Activated naive CD4-positive, alpha-beta T cell treated with anti-CD3 and anti-CD28 coated beads, Interleukin-2, amount 50 U/mL, for 72 hours (primary cell): ENCODE measurements at places on chromosomes 1 and 21.

GRCh38 chr1:203072911-203073310 is 12.9 kb downstream of the MYOG start:
- no peak for DNase-seq

DNA sequence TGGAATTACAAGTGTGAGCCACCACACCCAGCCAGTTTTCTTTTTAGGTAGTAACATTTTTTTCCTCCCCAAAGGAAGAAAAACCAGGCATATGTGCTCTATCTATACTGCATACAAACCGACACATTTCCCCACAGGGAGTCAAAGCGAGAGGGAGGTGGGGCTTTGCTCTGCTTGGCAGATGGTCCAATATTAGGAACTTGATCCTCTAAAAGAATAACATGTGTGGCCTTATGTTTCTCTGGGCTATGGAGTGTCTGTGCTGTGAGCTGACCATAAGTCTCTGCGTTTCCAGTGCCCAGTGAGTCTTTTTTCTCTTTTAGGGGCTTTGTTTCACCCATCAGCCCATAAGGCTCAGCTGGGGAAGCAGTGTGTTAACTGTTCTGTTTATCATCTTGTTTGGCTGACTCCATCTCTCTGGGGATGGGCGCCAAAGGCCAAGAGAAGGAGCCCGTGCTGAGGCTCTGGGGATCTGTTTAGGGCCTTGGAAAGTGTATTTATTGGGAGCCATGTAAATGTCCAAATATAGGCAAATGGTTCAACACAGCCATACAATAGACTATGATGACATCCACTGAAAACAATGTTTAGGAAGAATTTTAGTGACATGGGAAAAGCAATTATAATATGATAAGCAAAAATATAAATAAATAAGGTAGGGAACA is 20.2 kb downstream of the LMOD1 start:
- DNase-seq, result no peak

DNA sequence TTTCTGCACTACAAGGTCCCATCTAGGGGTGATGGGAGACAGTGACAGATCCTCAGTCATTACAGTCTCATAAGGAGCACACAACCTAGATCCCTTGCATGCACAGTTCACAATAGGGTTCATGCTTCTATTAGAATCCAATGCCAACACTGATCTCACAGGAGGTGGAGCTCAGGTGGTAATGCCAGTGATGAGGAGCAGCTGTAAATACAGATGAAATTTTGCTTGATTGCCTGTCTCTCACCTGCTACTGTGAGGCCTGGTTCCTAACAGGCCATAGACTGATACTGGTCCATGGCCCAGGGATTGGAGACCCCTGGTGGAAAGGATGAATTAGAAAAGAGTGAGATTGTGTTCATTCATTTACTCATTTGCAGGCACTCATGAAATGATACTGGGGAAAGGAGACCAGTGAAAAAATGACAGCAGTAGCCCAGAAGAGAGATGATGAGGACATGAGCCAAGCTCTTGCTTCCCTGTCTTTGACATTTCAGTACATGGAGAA is 251.6 kb upstream of the DUSP10 start:
- DNase-seq, result no peak

GRCh38 chr1:209647156-209647555 is 5.1 kb downstream of the LAMB3 start:
- no peak for DNase-seq

DNA sequence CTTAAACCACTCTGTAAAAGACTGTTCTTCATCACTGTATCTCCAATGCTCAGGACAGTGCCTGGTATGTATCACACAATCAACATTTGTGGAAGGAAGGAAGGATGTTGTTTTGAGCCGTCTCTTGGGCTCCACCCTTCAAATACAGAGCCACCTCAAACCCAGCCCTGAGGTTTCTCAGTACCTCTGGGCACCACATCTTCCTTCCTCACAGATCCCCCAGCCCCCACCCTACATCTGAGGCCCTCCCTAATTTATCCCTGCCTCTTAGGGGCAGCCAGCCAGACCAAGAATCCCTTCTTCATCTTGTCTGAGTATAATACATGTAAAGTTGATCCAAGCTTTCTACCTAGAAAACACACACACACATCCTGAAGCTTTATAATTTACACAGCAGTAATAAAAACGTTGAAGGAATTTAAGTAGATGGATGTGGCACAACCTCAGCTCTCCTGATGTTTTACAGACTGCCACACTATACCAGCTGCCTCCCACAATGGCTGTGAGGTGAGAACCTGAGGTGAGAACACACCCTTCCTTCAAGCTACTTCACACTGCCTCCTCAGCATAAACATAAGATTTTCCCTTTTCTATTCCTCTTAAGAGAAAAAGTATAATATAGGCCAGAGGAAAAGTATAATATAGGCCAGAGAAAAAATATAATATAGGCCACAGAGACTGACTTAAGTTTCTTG is 48.5 kb downstream of the CDC7 start:
- DNase-seq, result no peak

DNA sequence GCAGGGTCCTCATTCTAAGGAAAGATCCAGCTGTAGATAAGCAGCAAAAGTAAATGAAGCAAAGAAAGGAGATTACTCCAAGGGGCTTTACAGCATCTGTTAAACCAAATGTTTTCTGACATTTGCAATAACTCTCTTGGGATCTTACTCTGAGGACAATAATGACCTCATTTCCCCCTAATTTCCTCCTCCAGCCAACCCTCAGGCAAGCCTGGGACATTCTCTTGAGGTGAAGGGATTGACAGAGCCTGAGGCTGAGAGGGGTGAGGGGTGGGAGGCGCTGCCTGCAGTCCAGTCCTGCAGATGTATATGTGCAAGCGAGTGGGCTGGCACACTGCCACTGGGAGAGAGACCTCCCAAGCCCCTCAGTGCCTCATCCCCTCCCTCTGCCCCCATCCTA is 40.5 kb upstream of the NEK2 start:
- DNase-seq, result no peak

DNA sequence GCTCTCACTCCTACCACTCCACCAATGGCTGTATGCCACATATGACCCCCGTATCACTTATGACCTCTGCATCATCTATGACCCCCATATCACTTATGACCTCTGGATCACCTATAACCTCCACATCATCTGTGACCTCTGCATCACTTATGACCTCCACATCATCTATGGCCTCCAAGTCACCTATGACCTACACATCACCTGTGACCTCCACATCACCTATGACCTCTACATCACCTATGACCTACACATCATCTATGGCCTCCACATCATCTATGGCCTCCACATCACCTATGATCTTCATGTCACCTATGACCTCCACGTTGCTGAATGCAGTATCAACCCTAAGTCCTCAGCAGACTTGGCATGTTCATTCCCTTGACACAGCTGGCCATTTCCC is 271.2 kb downstream of the MATN1 start:
- DNase-seq, result no peak

DNA sequence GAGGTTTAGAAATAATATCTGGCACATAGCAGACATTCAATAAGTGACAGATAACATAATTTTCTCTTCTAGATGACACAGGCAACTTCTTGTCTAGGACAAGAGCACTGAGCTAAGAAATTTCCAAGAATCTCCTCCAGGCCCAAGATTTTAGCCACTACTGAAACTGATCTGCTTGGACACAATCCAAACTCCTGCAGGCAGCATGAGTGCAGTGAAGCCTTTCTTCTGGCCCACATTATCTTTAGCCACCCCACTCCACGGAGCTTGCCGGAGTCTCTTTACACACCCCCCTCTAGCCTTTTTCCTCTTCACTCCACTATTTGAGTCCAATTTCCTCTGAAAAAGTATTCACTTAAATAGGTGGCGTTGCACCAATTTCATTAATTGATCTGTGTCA is 142.9 kb upstream of the DUSP10 start:
- no peak for DNase-seq

DNA sequence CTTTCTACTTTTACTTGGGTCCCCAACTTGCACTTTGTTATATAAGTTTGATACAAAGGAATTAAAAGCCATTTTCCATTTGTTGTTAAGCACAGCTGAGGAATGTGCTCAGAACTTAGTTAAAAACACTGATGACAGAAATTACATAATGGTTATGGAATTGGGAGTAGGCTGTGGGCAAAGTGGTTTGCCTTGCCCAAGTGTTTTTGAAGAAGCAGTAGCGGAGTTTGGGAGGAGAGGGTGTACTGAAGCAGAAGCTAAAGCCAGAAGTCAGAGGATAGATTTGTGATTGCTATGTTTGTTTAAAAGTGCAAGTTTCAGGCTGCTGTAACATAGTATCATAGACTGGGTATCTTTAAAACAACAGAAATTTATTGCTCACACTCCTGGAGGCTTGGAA is 391.8 kb downstream of the DUSP10 start:
- DNase-seq, result no peak

GRCh38 chr1:213499444-213499843 is 448.4 kb downstream of the RPS6KC1 start:
- DNase-seq, result no peak

GRCh38 chr1:225946803-225947202 is 5.8 kb upstream of the LEFTY2 start:
- no peak for DNase-seq

DNA sequence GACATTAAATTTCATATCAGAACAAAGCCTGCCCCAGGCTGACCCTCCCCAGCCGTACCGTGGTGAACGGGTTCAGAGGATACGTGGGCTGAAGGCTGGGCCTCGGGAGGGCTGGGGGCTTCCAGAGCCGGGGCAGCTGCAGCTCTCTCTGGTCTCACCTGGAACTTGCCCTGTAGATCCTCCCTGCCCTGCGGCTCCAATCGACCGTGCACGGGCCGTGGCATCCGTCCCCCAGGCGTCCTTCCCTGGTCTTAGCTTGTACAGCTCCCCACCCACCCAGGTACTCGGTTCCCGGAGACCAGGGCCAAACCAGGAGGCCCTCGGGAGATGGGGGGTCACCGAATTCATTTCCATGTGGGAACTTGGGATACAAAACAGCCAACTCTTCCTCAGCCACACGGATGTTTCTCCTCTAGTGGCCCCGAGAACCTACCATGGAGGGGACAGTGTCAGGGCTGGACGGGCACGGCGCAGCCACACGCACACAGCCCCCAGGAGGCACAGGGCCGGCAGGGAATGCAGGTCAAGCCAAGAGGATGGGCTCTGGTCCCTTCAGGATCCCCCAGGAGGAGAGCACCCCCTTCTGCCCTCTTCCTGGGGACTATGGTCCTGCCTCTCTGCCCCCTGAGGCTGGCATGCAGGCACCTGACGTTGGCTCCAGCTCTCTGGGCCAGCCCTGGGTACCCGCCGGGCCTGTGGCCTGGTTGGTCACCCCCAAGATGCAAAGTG is 3.1 kb downstream of the B3GALT6 start:
- no peak for DNase-seq

DNA sequence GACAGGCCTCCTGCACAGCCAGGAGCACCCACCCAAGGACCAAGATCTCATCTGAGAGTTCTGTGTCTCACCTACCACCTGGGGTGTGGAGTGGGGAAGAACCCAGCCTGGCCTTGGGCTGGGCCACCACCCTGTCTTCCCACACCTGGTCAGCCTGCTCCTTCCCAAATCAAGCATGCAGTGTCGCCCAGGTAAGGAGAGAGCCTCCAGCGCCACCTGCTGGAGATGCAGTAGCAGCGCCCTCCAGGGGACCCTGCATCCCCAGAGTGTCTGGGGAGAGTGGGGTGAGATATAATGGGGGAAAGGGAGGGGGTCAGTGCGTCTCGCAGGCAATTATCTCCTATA is 32.3 kb downstream of the KIAA2013 start:
- DNase-seq, result peak; percentile 83

DNA sequence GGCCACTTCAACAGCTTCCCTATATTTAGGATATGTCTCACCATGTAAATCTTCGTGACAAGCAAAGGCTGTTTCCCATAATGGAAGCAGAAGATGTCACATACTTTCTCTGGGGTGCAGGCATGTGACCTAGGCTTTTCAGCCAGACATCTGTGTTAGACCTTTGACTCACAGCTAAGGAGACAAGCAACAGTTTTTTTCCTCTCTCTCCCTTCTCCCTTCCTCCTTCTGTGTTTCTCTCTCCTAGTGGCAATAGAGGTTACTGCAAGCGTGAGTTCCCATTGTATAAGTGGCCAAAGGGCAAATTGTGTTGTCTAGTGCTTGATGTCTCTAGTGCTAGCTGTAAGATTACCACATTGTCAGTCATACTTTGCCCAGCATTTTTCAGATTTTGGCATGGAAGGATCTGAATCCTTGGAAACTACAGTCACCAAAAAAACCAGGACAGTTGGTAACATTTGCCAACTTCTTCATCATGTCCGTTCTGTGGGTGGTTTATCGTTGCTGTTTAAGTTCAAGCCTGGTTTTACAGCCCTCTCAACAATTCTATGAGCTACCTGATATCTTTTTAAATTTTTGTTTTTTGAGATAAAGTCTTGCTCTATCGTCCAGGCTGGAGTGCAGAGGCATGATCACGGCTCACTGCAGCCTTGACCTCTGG is 44.4 kb upstream of the RABGAP1L start:
- peak; percentile 40 for DNase-seq

- no peak for DNase-seq
Measured at GRCh38 chr1:9792156-9793042, 31.4 kb downstream of the CLSTN1 start.

DNA sequence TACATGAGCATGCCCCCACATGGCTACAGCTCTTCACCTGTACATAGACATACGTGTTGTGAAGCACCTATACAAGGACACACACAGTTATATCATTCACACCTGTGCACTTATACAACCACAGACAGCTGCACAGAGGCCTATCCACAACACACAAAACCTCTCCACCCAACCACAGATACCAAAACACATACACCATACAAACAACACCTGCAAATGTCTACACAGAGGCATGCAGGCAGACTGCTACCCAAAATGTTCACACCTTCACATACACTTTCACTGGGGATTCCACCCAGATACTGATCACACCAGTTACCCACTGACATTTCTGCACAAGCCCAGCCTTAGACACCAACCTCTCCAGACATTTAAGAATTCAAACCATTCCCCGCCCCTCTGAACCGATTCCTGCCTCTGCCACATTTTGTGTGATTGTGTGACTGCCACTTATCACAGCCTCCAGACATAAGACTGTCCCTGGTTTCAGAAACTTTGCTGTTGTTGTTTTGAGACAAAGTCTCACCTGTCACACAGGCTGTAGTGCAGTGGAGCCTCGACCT is 2.0 kb downstream of the C1orf232 start:
- no peak for DNase-seq

DNA sequence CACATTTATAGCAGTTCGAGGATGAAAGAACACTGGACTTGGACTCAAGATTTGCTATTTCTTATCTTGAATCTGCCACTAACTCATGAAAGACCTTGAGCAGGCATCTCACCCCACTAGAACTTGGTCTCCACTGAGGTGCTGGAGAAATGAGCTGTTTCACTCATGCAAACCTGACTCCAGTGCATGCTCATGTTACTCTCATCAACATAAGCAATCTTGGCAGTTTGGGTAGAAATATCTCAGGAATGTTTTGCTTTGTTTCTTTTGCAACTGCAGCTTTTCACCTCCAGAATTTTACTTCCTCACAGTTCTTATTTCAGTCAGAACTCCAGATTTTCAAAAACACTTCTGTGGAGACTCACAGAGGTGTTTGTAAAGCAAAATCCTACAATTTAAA is 46.2 kb upstream of the DAB1 start:
- DNase-seq, result no peak

- no peak for DNase-seq
Measured at GRCh38 chr21:24225431-24225830, 1381.8 kb downstream of the MRPL39 start.

GRCh38 chr1:4166713-4167112 is 266.6 kb upstream of the C1orf174 start:
- DNase-seq, result no peak
